ENCODE measurements at places on chromosomes 6 and 20.

DNA sequence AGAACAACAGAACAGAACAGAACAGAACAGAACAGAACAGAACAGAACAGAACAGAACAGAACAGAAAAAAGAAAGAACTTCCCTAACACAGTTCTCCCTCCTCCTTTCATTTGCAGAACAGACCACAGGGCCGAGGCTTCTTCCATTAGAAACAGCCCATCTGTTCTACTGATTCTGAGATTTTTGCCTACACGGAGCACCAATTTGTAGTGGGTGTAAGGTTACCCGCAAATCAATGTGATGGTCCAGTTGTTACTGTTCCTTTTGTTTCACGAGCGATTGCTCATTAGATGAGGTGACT lies 734 bp upstream of the OGFRL1 start:
- no peak for DNase-seq

- no peak for DNase-seq
Measured at GRCh38 chr6:18308070-18308735, 43.9 kb upstream of the DEK start.

GRCh38 chr6:154558984-154559383 lies 48.5 kb upstream of the CNKSR3 start:
- no peak for DNase-seq

- no peak for DNase-seq
Measured at GRCh38 chr20:48393737-48394314, 434.0 kb downstream of the PREX1 start.

GRCh38 chr6:7138046-7138531 lies 30.3 kb downstream of the RREB1 start:
- DNase-seq = no peak

GRCh38 chr6:16950302-16950701 lies 151.5 kb upstream of the STMND1 start:
- DNase-seq = no peak

- no peak for DNase-seq
Measured at GRCh38 chr20:61694682-61695081, 371.0 kb downstream of the TAF4 start.

GRCh38 chr6:55445648-55446204 lies 118.5 kb downstream of the GFRAL start:
- DNase-seq = no peak

DNA sequence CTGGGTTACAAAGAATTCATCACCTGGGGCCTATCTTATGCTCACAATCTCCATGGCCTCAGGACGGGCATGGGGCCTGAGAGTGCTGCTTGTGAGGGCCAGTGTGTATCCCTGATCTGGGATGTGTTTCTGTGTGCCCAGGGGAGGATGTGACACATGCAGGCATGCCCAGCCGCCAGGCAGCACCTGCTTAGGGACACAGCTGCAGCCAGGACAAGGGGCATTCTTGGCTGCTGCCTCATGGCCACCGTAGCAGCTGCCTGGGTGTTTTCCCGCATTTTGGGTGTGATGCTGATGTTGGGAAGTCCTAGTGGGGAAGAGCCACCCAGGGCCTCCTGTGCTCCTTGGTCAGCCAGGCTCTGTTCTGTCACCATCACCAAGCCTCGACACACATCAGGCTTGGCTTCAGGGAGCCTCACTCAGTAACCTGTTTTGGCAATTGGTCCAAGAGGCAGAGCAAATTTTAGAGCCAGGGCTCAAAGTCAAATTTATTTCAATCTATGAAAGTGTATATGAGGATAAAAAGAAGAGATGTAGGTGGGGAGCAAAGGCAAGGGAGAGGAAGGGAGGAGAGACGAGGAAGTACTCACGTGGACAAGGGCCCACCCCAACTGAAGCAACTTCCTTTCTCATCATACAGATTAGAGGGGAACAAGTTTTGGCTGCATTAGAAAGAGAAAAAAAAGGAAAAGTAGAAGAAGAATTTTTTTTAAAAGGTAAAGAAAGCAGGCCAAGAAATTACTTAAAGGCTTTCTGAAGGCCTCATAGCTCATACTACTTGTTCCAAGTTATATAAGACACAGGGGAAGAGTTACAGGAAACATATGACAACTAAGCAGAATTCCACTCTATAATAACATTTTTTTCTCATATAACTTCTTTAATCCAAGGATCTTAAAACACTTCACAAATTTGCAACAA lies 269.9 kb upstream of the SUPT3H start:
- no peak for DNase-seq

- DNase-seq = no peak
Measured at GRCh38 chr6:40743226-40743625, 156.1 kb upstream of the LRFN2 start.

DNA sequence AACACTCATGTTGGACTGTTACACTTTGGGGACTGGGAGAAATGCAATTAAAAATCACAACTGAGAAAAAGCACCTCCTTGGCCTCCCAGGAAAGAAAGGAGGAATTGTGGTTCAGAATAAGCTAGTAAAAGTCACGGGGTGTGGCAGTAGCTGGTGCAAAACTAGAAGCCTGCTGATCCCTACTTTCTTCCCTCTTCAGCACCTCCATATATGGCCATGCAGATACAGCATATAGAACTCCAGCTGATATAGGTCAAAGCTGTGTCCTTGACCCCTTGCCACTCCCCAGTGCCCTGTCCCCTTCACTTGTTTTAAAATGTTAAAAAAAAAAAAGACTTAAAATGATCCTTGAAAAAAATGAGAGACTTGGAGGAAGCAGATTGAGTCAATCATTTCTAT lies 5.5 kb upstream of the FLRT3 start:
- DNase-seq = no peak

GRCh38 chr20:54158856-54159418 lies 14.8 kb downstream of the CYP24A1 start:
- no peak for DNase-seq

DNA sequence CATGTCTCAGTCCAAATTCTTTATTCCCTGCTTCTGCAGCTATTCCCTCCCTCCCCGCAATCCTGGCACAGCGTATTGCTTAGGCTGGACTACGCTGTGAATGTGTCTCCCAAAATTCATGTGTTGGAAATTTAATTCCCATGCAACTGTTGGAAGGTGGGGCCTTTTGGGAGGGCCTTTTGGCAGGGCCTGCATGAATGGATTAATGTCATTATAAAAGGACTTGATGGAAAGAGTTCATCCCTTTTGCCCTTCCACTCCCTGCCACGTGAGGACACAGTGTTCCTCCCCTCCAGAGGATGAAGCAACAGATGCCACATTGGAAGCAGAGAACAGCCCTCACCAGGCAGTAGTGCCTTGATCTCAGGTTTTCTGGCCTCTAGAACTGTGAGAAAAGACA lies 20.4 kb upstream of the NOTCH4 start:
- peak; percentile 92 for DNase-seq

DNA sequence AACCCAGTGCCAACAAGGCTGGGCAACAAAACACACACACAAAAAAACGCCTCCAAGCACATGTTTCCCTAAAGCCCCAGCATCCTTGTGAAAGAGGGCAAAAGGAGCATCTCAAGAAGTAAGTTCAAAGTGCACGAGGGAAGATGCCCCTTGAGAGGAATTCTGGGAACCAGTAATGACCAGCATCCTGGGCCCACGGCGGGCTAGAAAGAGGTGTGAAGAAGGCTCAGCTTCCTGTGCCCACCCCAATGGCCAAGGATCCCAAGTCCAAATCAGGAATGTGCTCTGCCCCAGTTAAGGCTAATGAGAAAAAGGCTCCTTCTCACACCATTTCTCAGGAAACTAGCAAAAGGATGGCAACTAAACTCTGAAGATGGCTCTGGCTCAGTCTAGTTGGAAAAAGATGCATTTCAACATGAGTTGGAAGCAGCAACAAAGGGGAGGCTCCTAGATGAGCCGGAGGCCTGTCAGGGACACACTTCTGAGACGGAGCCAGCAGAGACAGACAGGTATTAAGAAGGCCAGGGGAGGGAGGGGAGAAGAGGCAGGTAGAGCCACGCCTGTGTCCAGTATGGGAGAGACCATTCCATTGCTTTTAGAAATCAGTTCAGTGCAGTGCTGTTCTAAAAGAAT lies 3.2 kb downstream of the RIMS4 start:
- DNase-seq = no peak

GRCh38 chr6:45741437-45742171 lies 274.1 kb downstream of the CLIC5 start:
- DNase-seq = peak; percentile 91

GRCh38 chr6:11200356-11200755 lies 32.1 kb downstream of the NEDD9 start:
- DNase-seq = no peak

DNA sequence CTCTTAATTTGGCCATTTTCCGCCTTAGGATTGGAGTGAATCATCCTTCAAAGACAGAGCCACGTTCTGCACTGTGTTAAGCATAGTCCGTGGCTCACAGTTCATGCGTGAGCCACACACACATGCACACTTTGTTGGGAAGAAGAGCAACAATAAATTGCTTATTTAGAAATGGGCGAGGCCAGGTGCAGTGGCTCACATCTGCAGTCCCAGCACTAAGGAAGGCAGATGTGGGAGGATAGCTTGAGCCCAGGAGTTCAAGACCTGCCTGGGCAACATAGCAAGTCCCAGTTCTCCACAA lies 131.3 kb downstream of the ZDHHC14 start:
- no peak for DNase-seq

DNA sequence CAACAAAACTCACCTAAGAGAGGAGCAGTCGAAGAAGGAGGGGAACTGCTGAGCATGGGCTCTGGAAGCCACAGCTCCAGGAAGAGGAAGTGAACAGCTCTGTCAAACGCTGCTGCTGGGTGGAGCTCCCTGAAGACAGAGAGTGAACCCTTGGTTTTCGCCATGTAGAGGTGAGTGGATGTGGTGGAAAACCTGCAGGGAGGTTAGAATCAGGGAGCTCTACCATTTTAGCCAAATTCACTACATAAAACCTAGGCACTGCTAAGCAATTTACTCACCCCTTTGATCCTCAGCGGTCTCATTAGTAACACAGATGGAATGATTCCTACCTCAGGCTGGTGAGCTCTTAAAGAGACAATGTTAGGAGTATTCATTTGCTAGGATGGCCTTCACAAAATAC lies 19.4 kb upstream of the TFAP2A start:
- DNase-seq = no peak

DNA sequence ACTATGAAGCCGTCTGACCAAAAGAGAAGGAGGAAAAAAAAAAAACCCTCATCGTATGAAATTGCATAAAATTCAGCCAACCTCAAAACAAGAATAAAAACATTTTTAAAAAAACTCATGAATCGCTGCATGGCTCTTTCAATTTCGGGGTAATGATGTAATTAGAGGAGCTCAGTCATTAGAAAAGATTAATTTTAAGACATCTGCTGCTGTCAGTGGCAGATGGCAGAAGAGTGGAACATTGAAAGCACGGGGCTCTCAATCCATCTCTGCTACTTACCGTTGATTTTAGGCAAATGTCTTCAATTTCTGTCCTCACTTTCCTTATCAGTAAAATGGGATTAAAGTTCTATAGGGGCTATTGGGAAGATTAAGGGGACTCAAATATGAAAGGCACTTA lies 79.1 kb downstream of the EYA2 start:
- DNase-seq = no peak

- DNase-seq = no peak
Measured at GRCh38 chr6:52612336-52613054, 35.6 kb upstream of the TRAM2 start.

- DNase-seq = no peak
Measured at GRCh38 chr6:50850223-50851048, 31.8 kb downstream of the TFAP2B start.

GRCh38 chr20:2108987-2109386 lies 7.4 kb downstream of the STK35 start:
- no peak for DNase-seq

DNA sequence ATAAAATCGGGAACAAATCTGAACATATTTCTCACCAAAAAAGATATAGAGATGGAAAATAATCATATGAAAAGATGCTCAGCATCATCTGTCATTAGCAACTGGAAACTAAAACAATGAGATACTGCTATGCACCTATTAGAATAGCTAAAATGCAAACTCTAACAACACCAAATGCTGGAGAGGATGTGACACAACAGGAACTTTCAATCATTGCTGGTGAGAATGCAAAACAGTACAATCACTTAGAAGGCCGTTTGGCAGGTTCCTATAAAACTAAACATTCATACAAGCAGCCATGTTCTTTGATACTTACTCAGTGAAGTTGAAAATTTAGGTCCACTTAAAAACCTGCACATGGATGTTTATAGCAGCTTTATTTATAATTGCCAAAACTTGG lies 67.0 kb downstream of the FAM50B start:
- DNase-seq = no peak

DNA sequence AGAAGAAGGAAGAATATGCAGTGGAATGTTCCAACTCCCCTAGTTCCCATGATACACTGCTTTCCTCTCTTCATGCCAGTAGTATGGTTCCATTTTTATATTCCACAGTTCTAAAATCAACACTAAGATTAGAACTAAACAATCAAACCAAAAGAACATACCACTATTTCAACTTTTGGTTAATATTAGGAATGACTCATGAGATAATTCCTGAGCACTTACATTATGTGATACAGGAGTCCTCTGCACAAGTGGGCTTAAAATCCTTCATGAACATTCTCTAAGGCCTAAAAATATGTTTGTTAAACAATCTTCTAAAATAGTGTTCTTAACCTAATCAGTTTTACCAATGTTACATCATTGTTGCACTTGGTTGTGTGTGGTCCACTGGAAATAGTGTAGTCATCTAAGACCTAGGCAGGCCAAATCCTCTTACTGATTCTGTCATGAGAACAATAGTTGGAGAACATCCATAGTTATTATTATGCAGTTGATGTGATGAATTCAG lies 30.3 kb upstream of the RCAN2 start:
- DNase-seq = no peak

GRCh38 chr6:26195376-26195923 lies 108.2 kb downstream of the HFE start:
- peak; percentile 95 for DNase-seq

DNA sequence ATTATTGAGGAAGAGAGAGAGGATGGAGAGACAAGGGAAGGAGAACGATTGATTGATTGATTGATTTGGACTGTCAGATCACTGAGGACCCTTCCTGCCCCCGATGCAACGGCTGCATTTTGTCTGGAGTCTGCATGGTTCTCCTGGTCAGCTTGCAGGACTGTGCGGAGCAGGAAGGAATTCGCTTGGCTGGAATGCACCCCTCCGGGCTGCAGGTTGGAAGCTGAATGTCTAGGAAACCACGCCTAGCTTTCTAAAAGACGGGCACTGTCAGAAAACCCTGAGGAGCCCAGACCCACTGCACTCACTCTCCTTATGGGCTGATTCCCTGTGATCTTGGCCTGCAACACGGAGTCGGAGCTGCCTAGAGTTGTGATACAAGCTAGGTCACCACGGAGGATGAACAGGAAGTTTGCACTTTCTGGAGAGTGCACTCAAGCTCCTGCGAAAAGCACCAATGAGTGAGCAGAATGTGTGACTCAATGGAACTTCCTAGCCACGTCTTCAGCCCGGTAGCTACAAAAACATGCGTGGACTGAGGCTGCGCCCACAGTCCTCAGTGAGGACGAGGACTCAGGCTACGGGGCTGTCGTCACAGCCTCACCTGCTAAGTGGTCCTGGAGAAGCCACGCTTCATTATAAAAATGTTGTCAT lies 14.4 kb downstream of the DACT2 start:
- DNase-seq = no peak

DNA sequence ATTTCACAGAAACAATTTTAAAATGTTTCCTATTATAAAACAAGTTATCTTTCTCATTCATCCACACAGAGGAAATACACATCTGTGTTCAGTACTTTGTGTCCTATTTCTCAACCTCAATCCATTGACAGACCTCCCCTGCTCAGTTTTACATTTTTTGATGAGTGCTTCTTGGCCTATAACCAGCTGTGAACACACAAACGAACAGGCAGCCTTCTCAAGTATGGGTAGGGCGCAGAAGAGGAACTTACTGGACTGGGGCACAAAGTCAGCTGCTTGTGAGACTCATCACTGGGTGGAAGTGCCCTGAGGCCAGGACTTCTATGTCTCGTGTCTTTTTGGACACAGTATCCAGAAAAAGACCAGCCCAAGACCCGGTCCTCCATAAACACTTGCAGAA lies 2.8 kb downstream of the RPS6KA2 start:
- no peak for DNase-seq

All from esophagus muscularis mucosa (tissue), 4 donors.